Left ventricle myocardium inferior (tissue), 1 donor: ENCODE measurements at places on chromosomes 6 and 20. TPM values are rescaled to one million over a fixed set of nuclear protein-coding genes. Genes with fewer than 3 reads are reported as not detected.

SH3BGRL2 gene
- total RNA-seq = 5.8 TPM

DNA sequence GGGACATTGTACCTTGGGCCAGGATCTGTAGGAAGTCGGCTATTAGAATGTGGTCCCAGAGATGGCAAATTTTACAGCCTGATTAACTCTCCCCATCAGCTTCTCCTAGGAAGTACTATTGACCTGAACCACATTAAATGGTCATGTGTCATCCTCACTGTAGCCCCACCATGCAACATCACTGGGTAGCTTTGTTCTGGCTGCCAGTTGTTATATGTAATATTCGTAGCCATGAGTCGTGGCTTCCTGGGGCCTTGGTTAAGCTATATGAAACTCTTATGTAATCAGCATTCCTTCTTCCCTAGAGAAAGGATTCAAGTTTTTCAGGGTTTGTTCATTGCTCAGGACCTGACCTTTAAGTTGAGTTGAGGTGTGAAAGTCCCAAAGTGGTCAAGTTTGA, 125.7 kb downstream of the ANKS1A start:
- no peaks in the 10 kb centered on the region for H3K36me3 ChIP-seq
- peak overlapping the region; percentile 96 for H3K27ac ChIP-seq
- H3K4me1 ChIP-seq = peaks cover 73% of the 10 kb centered on the region
- DNase-seq = no peak

DNA sequence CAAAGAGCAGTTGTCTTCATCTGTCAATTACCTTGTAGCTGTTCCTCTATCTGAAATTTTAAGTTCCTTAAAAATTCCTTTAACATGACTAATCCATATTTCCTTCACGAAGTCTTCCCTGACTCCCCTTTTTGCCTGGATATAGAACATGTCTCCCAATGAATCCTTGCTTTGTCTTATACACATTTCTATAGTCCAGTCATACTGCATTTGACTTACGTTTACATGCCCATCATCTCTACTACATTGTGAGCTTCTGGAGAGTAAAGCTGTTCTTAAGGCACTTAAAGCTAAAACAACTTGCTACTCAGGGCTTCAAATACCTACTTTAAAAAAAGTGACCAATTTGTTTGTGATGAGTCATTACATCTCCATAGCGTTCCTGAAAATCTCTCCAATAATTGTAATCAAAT, 4.9 kb downstream of the REV3L start:
- no peak overlapping the region for H3K27ac ChIP-seq
- H3K36me3 ChIP-seq = no peaks in the 10 kb centered on the region
- DNase-seq = no peak
- H3K27me3 ChIP-seq = no peaks in the 10 kb centered on the region
- peaks cover 70% of the 10 kb centered on the region for H3K4me1 ChIP-seq

DNA sequence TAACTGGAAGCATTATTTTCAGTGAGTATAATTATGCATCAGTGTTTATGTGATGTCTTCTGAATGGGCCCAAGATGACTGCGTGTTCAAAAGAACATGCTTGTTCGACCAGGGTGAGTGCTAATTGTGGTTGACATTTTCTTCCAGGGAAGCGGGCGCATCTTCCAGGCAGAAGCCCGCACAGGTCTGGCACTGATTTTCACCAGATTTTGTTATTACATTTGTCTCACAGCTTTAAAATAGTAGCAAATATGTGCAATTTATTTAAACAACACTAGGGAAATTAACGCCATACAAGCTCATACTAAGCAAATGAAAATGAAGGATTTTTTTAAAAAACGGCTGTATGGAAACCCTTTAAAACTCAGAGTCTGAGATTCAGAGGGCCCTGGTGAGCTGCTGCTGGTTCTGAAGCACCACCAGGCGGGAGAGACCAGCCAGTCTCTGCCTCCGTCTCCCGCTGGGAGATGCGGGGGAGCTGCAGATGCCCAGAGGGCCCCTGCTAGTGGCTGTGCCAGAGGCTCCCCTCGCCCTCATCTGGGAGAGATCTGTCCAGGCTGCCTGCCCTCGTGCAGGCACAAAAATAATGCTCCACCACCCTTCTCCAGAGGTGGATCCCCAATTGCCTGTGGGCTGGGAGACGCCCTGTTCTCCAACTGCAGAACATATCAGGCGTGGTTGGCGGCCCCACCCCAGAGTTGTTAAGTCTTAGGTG, 297.0 kb downstream of the TAF4 start:
- no peak for DNase-seq
- H3K36me3 ChIP-seq = no peaks in the 10 kb centered on the region
- H3K27ac ChIP-seq = no peak overlapping the region
- H3K4me1 ChIP-seq = no peaks in the 10 kb centered on the region
